Effector CD8-positive, alpha-beta T cell (primary cell): ENCODE measurements at places on chromosomes 4 and X.

- DNase-seq = peak; percentile 2
Observed at GRCh38 chrX:39152106-39152649, 350.9 kb downstream of the MID1IP1 start.

DNA sequence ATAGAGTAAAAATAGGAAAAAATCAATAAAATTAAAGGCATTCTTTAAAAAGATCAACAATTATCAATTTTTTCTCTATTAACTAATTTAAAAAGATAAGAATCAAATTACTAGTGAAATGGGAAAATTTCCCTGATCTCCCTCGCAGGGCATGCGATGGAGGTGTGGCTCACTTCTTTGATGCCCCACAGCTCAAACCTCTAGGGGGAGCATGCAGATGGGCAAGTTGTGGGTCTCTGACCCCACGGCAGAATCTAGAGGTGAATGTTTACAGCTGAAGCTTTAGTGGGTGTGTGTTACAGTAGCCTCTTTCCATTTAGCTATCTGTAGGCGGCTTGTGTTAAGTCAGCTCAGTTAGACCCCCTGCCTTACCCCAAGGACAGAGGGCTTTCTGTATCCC lies 1348.8 kb downstream of the PCDH18 start:
- no peak for DNase-seq

- no peak for DNase-seq
Observed at GRCh38 chrX:95629737-95630136, 1054.9 kb upstream of the DIAPH2 start.

GRCh38 chrX:38636949-38637819 lies 75.8 kb downstream of the TSPAN7 start:
- DNase-seq = no peak

DNA sequence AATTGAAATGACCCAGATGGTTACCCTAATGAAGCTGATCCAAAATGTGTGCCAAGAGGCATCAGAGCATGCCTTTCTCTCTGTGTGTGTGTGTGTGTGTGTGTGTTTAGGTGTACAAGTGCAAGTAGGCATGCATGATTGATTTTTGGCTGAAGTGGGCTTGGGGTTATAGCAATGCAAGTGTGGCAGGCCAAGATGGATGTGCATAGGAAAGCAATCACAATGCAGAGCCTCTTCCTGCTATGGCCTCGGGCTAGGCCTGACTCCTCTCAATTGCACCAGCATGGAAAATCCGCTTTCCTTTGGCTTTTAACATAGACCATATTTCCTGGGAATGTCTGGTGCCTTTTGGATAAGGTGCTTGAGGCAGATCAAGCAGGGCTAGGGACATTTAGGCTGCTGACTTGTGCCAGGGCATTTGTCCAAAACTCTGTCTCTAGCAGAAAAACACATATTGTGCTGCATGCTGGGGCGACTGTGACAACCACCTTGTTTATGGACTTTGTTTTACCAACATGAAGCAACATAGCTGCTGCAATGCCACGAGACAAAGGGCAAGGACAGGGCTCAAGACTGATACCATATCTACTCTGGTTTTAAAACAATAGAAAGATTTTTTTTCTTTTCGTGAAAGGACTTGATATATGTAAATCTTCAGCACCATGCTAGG lies 395.7 kb downstream of the RAPGEF2 start:
- DNase-seq = no peak

GRCh38 chr4:3669553-3669949 lies 96.6 kb upstream of the ADRA2C start:
- DNase-seq = no peak

GRCh38 chrX:84182516-84182915 lies 5.5 kb downstream of the RPS6KA6 start:
- DNase-seq = no peak

GRCh38 chr4:41750626-41751448 lies 2.3 kb upstream of the PHOX2B start:
- no peak for DNase-seq

DNA sequence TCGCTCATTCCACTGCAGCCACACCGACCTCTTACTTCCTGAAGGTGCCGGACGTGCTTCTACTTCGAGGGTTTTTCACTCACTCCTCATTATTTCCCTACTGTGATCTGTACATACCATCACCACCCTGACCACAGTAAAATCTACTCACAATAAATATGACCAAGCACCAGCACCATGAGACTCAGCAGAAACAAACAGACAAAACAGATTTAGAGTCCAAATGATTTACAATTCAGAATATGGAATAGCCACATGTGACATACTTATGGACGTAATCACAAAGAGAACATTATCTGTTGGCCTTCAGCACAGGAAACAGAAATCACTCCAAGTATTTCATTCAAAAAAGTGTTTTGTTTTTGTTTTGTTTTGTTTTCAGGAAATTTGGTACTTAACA lies 16.1 kb upstream of the KLB start:
- DNase-seq = no peak

GRCh38 chrX:118346258-118347094 lies 570 bp downstream of the WDR44 start:
- peak; percentile 53 for DNase-seq

DNA sequence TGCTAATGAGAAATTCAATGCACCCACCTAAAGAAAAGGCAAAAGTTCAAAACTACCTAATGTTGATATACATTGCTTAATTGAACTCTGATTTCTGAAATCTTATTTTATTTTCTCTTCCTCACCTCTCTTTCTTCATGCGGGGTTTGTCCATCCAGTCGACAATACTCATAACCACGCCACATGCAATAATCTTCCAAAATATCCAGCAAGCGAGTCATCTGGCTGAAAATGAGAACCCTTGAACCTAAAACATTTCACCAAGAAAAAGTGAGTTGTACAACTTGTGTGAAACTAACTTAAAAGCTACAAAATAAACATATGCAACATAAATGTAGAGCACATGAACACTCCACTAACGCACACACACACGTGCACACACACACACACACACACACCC lies 26.7 kb downstream of the SMARCA1 start:
- DNase-seq = no peak

GRCh38 chrX:65750674-65751469 lies 83.4 kb downstream of the MSN start:
- DNase-seq = no peak

DNA sequence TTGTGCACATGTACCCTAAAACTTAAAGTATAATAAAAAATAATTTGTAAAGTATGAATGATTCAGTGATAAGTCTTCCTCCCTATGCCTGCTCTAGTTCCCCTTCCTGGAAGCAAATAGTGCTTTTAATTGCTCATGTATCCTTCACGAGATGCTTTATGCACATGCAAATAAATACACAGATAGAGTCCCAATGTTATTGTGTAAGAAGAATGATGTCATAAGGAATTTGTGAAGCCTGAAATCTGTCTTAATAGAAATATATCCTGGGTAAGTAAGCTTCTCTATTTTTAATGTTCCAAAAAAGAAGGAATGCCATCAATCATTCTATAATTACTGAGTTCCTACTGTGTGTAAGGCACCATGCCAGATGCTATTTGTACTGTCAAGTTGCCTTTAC lies 157.5 kb upstream of the SLC4A4 start:
- no peak for DNase-seq

- no peak for DNase-seq
Observed at GRCh38 chr4:163672751-163673150, 178.3 kb downstream of the TMA16 start.

- DNase-seq = no peak
Observed at GRCh38 chr4:65193985-65194384, 476.3 kb downstream of the EPHA5 start.

DNA sequence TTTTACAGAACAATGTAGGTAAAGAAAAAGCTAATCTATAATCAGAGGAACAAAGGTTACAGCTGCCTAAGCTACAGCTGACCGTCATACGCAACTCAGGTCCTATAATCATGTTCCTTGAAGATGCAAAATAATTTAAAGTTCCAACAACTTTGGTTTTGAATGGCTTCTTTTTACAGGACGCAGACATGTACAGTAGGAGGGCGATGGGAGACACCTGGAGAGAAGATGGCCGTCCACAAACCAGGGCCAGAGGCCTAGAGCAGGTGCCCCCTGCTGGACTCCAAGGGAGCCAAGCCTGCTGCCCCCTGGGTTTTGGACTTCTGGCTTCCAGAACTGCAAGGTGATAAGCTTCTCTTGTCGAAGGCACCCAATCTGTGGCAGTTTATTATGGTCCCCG lies 10.6 kb downstream of the HGFAC start:
- DNase-seq = no peak

GRCh38 chr4:81628489-81628888 lies 156.8 kb upstream of the RASGEF1B start:
- no peak for DNase-seq
